Activated naive CD4-positive, alpha-beta T cell (primary cell): ENCODE measurements at places on chromosomes 16 and 17.

DNA sequence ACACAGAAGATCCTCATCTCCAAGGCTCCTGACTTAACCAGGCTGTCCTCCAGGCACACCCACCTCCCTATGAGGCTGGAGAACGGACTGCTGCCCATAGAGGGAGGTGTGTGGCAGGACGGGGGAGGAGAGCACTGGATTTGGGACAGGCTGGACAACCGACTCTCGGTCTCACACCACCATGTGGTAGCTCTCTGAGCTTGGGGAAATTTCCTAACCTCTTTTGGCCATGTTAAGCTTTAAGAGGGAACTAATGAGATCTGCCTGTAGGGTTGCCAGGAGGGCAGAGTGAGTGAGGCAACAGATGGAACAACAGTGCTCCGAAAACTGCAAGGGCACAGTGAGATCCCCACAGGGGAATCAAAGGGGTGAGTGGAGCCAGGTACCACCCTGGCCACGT is 32.7 kb downstream of the RHBDL3 start:
- no peak for DNase-seq

DNA sequence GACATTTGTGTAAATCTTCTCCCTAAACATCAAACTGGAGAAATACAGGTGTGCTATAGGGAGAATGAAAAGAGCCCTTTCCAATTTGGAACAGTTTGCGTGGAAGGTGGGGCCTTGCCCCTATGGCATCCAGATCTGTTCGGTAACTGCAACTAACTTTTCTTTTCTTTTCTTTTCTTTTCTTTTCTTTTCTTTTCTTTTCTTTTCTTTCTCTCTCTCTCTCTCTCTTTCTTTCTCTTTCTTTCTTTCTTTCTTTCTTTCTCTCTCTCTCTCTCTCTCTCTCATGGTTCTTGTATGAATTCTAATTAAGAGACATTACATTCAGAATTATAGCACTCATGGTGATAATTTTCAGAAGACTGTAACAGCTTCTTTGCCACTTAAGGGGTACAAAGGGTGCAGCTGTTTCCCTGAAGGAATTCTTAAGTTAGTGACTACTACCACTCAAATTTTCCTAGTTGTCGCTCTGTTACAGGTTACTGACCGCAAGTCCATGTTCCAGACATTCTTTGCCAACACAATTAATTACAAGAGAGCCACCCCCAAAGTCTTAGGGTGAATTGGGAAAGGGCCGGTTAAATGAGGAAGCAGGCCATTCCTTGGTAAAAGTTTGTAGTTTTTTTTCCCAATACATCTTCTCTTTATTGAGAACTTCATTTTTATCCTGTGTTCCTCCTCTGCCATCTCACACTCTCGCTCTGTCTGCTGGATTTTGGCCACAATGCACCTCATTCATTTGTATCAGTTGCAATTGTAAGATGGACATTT is 69.8 kb downstream of the KSR1 start:
- DNase-seq, result no peak

DNA sequence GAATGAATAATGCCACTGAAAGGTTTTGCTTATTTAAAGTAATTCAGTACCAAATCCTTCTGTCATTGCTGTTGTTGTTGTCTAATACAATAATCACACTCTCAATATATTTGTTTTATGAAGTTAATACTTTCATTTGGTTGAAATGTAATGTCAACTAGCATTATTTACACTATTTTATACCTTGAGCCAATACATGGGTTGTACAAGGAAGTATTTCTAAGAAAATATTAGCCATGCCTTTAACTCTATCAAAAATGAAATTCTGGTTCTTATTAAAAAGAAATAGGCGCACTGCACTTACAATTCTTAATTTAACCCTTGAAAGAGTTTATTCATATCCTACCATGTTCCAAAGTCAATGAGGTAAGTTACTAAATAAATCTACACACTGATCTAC is 17.6 kb upstream of the ABCA10 start:
- DNase-seq, result no peak

DNA sequence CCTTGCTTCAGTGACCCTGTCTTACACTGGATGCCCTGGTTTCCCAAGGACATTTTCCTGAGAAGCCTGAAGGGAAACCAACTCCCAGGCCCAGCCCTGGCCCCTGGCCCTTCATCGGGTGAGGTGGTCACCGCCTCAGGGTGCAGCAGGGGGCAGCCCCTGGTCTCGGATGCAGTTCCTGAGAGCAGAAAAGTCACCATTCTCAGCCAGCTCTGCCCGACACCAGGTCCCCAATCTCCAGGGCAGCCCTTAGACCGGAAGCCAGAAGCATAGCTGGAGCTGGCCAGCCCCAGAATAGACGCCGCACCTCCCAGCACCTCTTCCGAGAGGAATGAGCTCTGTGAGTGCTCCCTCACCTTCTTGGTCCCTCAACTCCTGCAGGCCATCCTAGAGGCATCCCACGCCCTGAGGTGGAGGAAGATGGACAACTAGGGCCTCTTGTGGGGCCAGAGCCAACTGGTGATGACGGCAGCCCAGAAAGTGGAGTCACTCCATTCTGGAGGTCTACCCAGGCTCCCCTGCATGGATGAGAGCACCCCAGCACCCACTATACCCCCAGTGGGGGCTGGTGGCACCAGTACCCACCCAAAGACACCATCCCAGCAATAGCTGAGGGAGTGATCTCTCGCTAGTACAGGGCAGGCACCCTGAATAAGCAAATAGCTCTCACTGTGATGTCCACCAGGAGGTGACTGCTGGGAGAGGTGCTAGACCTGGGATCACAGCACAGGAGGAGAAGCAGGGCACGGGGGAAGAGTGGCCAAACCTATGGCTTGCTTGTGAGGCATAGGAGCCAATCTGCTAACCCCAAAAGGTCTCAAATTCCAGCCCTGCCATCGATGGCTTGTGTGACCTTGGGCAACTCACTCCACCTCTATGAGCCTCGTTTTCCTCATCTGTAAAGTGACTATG is 56.2 kb downstream of the TK2 start:
- DNase-seq, result no peak

DNA sequence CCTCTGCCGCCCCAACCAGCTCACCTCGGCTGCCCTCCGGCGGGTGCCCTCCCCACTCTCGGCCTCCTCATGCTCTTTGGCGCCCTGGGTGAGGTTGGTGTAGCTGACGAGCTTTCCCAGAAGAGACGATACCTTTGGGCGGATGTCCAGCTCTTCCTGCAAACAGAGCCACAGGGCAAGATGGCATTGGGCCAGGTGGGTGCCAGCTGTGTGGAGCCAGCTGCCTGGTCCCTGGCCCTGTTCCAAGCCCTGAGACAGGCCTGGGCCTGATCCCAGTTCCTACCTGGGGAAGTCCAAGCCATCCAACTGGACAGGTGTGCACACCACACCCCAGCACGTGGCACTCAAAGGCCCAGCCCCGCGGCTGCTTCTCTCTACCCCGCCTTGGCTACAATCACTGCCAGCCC is 6.9 kb downstream of the SLC12A4 start:
- no peak for DNase-seq

DNA sequence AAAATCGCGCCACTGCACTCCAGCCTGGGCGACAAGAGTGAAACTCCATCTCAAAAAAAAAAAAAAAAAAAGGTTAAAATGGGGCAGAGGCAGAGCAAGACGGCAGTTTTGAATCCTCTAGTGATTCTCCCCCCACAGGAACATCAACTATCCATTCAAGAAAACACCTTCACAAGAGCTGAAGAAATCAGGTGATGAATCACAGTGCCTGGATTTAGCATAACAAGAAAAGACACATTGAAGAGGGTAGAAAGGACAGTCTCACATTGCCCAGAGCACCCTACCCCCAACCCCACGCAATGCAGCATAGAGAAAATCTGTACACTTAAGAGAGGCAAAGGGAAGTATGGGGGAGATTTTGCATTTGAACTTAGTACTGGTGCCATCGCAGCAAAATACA is 28.8 kb upstream of the RNF43 start:
- DNase-seq, result no peak

DNA sequence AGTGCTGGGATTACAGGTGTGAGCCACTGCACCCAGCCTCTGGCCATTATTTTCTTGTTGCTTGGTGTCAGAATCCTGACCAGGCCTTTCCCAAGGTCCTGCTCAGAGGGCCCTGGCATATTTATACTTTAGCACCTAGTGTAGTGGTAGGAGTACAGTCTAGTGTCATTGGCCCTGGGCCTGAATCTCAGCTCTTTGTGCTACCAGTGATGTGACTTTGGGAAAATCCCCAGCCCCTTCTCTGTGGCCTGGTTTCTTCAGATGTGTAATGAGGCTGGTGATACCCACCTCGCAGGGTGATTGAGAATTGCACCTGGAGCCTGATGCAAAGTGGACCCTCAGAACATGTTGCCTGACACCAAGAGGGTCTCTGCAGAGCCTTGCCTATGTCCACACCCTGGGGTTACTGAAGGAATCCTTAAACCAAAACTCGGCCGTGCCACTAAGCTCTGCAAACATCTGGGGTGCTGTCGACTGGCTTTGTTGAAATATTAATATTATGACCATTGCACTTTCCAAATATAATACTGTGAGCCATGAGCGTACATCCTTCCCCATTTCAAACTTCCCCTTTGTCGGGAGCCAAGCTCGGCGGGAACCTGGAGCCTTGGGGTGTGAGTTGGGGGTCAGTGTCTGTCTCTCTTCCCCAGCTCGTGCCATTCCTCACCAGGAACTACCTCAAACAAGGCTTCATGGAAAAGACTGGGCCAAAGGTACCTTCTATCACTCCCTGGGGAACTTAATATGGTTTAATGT is 18.0 kb upstream of the RNF135 start:
- no peak for DNase-seq

DNA sequence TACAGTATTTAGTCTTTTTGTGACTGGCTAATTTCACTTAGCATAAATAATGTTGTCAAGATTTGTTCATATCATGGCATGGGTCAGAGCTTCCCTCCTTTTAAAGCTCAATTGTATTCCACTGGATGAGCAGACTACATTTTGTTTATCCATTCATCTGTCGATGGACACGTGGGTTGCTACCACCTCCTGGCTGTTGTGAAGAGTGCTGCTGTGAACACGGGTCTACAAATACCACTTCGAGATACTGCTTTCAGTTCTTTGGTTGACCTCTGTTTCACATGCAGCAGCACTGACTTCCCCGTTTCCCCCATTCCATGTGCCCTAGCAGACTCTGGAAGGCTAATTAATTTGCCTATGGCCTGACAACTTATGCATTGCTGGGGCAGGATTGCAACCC is 285.4 kb downstream of the SHISA9 start:
- DNase-seq, result no peak

GRCh38 chr17:57959929-57960328 is 4.7 kb upstream of the CUEDC1 start:
- DNase-seq, result no peak

- DNase-seq, result no peak
These were observed 36.8 kb upstream of the BCAR1 start for GRCh38 chr16:75288181-75288580.

- no peak for DNase-seq
These were observed 193.9 kb downstream of the ZNF18 start for GRCh38 chr17:11803231-11803969.

- DNase-seq, result no peak
These were observed 954.7 kb upstream of the RBFOX1 start for GRCh38 chr16:6377956-6378355.

DNA sequence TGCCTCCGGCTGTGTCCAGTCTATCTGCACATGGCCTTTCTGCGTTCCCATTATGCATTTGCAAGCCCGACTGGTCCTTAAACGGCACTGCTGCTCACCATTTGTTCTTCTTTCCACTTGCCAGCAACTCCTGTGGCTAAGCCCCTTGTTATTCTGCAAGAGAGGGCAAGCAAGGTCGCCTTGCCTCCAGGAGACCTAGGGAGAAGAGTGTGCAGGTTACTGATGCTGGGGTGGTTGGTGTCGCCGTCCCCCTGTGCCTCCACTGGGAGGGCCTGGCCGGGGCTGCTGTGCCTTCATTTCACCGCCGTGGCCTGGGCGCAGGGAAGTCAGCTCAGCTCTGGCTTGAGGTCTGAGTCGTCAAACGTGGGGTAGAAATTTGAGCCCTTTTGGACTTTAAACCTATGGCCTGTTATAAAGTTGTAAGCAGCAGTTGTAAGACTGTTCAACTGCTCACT is 12.7 kb downstream of the SLC6A4 start:
- no peak for DNase-seq

DNA sequence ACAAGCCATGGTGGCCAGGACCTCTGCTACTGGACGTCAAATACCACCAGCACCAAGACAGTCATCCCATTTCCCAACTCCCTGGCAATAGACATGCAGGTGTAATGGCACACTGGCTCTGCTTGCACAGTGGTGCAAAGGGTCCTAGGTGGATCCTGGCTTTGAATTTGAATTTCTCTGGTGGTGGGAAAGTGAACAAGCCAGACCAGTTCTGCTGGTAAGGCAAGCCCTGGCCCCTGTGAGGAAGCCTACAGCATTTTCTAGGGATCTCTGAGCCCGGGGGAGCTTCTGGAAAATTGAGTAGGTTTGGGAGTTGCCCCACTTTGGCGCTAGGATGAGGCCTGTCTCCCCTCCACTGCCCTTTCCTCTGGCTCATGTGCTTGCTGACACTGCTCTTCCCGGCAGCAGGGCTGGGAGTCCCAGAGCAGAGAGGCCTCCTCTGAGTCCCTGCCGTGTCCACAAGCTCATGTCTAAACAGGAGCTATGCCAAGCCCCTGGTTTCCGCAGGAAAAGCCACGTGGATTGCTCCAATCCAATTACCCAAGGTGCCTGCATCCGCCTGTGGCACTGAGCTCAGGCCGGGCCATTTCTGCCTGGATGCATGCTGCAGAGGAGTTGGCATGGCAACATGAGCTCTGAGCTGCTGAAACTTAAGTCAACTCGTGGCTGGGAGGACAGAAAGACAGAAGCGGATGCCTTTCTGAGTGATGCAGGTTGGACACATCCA is 67.0 kb downstream of the PRMT7 start:
- DNase-seq, result no peak

DNA sequence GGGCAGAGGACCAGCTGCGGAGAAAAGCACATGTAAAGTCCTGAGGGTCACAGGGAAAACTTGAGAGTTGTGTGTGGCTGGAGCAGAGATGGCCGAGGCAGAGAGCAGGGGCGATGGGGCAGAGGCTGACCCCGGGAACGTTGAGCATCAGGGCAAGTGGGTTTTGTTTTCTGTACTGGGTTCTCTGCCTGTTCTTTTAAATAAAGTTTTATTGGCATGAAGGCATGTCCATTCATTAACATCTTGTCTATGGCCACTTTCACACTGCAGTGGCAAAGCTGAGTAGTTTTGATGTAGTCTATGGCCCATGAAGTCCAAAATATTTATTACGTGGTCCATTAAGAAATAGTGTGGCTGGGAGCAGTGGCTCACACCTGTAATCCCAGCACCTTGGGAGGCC is 64.4 kb downstream of the ABCC1 start:
- no peak for DNase-seq

DNA sequence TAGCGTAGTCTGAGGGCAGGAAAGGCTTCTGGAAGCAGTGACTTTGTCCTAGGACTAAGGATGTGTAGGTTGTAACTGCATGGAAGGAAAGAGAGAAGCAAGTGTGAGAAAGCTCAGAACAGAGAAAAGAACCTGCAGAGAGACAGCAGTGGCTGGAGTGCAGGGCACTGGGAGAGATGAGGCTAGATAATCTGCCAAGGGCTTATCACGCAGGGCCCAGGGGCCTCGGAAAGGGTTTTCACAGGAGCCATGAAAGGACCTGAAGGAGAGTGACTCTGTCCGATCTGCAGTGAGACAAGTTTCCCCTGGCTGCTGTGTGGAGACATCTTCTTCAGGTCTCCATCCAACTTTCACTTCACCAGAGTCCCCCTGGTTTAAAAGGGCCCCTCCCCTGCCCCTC is 7.1 kb upstream of the SRCAP start:
- DNase-seq, result no peak

- DNase-seq, result no peak
These were observed 5.2 kb downstream of the ASGR1 start for GRCh38 chr17:7173687-7174602.

- no peak for DNase-seq
These were observed 1691.4 kb downstream of the TP53TG3F start for GRCh38 chr16:35150805-35151312.
